ENCODE measurements at places on chromosomes 5 and 9.

- no peak for DNase-seq
Measured at GRCh38 chr9:119283078-119283794, 86.0 kb downstream of the BRINP1 start.

DNA sequence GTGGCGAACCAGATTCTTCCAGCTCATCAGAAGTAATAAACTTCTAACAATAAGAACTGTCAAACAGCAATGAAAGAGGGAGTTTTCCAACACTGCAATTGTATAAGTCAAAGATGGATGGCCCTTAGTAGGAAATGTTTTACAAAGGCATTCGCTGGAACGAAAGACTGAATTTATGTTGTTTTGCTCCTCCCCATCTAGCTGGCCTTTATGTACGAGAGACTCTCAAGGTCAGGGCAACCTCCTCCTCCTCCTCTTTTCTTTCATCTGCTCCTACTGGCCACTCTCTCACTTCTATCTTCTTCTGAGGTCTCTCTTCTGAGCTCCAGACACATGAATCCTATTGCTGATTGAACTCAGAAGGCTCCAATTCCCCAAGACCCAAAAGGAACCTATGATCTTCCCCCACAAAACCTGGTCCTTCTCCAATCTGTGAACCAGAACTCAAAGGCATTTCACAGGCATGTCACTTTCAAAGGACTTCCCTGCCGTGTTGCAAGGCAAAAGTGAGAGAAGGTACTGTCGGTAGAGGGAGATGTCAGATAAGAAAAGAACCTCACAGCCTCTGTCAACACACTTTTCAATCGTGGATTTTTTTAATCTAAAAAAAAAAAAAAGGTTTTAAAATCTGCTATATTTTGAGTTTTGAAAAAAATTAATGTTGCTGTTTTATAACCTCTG is 28.5 kb upstream of the PUM3 start:
- DNase-seq = no peak

GRCh38 chr9:120289098-120289497 is 290.9 kb downstream of the CDK5RAP2 start:
- DNase-seq = no peak

GRCh38 chr5:72296256-72296655 is 23.8 kb downstream of the MRPS27 start:
- no peak for DNase-seq

GRCh38 chr5:82446809-82447208 is 168.7 kb upstream of the RPS23 start:
- DNase-seq = no peak

DNA sequence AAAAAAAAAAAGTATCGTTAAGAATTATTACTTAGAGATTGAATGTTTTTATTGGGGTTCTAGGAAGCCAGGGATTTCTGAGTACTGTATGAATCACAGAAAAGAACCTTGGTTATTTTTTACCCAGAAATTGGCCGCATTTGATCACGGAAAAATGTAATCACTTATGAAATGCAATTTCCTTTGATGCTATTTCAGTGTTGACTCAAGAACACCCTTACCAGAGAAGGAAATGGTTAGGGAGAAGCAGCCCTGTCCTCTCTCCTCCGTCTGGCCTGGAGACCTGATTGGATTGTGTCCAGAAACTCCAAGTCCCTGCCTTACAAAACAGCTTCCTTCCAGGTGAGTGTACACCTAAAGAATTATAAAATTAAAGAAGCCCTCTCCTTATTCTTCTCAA is 116.7 kb downstream of the MED10 start:
- no peak for DNase-seq

GRCh38 chr9:32045513-32045912 is 338.9 kb upstream of the ACO1 start:
- DNase-seq = no peak

DNA sequence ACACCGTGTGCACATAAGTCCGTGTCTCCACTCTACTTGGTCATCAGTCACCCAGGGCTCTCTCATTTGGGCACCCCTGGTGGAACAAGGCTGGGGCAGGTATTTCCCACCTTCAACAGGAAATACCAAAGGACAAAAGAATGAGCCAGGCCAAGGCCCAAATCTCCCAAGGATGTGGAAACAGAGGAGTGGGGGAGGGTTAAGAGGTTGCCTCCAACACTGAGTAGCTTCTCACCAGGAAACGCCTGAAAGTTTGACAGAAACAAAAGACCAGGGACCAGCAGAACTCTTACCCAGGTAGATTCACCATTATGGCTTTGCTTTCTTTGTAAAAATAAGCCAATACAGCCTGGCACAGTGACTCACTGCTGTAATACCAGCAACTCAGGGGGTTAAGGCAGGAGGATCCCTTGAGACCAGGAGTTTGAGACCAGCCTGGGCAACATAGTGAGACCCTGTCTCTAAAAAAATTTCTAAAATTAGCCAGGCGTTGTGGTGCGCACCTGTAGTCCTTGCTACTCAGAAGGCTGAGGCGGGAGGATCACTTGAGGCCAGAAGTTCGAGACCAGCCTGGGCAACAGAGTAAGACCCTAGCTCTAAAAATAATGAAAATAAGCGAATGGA is 12.7 kb downstream of the SLC1A3 start:
- DNase-seq = no peak

DNA sequence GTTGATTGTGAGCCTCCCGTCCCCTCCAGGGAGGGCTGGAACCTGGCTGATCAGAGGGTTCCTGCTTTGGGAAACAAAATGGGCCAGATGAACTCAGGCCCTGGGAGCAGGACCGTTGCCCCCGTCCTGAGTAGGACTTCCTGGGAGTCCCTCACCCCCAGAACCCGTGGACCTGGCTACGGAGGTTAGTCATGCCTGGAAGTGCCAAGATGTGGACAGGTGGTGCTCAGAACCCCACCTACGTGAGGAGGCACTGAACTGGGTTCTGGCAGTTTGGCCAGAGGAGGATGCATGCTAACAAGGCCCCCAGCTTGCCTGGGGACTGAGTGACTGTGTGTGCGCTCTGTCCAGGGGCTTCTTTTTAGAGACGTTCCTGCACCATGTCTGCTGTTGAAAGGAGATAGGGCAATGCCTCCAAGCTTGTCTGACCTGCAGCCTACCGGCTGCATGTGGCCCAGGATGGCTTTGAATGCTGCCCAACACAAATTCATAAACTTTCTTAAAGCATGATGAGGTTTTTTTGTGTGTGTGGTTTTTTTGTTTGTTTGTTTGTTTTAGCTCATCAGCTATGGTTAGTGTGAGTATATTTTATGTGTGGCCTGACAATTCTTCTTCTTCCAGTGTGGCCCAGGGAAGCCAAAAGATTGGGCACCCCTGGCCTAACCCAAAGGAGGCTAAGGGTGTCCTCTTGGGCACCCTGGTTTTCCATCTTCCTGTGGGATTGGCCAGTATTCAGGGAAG is 1.8 kb upstream of the DAB2IP start:
- no peak for DNase-seq
